DMS79 treated with DMSO at 0.1 percent for 48 hours (cell line): ENCODE measurements at places on chromosomes 1 and 21.
A peak's percentile ranks its signal among the peaks of the same experiment; 100 is the strongest.

GRCh38 chr1:91555821-91556531 lies 55.3 kb downstream of the CDC7 start:
- DNase-seq: no peak

DNA sequence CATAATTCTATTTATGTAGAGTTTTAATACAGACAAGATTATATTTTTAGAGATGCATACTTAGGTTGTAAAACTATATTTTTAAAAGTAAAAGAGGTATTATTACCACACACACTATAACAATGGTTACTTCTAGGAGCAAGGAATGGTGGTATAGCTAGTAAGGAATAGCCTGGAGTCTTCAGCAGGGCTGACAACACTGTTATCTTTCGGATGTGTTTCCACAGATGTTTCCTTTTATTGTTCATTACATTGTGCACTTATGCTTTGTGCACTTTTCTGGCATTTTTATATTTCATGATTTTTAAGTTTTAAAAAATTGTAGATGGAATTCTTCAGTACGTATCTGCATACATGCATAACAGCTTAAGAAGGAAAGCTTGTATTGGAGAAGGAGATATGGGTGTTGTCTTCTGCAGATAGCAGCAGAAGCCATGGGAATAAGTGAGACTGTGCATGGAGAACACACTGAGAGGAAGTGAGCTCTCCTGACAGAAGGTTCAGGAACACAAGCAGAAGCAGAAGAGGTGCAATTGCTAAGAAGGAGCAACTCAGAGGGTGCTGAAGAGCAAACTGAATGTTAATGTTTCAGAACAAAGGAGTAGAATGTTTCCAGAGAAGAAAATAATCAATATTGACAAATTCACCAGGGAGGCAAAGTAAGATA lies 91.8 kb downstream of the UCHL5 start:
- DNase-seq: no peak

DNA sequence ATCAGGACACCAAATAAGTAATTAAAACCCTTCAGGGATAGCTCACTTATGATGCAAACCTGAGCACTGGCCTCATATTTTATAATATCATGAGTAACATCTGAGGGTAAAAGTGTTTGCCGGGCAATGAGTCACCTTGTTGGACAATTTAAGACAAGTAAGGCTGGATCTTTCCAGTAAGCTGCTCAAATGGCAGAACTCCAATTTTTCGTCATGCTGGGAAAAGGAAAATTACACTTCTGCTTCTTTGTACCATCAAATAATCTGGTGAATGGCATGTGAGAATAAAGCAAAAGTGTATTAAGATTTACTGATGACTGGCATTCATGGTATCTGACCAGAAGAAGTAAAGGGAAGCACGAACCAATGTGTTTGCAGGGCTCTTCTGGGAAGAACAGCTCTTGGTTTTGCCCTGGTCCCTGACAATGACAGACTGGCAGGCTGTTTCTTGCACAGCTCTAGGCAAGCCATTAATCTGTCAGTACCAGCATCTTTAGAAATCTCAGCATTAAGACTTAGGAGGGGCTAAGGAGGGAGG lies 392.2 kb downstream of the VAV3 start:
- peak; percentile 100 for DNase-seq

DNA sequence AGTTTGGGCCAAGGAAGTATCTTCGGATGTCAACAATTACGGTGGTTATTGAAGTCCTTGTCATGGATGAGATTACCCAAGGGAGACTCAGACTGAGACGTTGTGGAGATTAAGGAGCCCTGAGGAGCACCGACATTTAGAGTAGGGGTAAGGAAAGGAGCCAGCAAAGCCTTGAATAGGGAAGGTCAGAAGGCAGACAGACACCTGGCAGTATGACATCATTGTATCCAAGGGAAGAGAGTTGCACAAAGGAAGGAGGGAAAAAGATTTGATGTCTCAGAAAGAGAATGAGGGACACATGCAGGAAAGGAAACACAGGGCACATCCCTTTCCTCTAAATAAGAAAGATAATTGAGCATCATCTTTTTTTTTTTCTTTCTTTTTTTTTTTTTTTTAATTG lies 11.7 kb downstream of the LAMC2 start:
- DNase-seq: no peak

GRCh38 chr1:223815020-223815853 lies 30.5 kb downstream of the TP53BP2 start:
- no peak for DNase-seq
